Stimulated activated CD8-positive, alpha-beta memory T cell treated with anti-CD3 and anti-CD28 coated beads, Interleukin-7, amount 100 ng/mL, for 48 hours (primary cell): ENCODE measurements at places on chromosomes 1 and 21.
A peak's percentile ranks its signal among the peaks of the same experiment; 100 is the strongest.

GRCh38 chr1:114468047-114468446, 43.0 kb downstream of the TRIM33 start:
- DNase-seq: no peak

GRCh38 chr21:15051644-15052458, 12.9 kb downstream of the NRIP1 start:
- no peak for DNase-seq

DNA sequence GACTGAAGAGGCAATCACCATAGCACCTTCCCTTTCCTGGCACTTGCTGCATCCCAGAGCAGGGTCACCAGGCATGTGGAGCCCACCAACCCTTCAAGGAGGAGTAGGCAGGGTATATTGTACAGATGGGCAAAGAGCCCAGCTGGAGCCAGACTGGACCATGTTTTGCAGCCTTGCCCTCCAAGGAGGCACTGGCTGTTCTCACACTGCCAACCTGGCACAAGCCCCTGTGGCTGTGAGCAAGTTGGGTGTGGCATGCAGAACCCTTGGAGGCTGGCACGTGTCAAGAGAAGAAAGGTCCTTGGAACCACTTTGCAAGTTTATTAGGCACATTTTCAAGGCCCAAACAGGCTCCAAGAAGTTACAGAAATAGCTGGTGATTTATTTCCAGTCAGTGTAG, 146.4 kb downstream of the FOXD2 start:
- DNase-seq: no peak

DNA sequence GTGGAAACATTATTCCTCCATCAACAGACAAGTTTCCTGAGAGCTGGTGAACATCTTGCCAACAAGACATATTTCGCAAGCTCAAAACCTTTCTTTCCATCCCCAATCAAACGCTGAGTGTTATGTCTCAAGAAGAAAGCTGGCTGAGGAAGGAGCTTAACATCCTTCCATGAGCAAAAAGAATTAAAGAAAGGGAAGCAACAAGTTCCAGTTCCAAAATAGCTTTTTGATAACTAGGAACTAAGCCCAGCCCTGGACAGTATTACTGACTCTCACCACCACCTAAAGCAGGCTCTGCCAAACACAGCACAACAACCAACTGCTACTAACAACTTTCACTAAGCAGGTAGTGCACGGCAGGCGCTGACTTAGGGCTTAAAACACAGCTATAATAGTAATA, 50.2 kb downstream of the CAPZB start:
- DNase-seq: no peak

GRCh38 chr1:47501069-47501468, 63.2 kb downstream of the FOXD2 start:
- DNase-seq: no peak

GRCh38 chr1:226454349-226454748, 46.5 kb upstream of the PARP1 start:
- no peak for DNase-seq

- no peak for DNase-seq
Observed at GRCh38 chr21:41160036-41160435, 7.9 kb upstream of the BACE2 start.

- DNase-seq: no peak
Observed at GRCh38 chr1:63054184-63054583, 268.2 kb upstream of the FOXD3 start.

GRCh38 chr1:207499573-207499972, 3.6 kb downstream of the CR1 start:
- peak; percentile 21 for DNase-seq

- DNase-seq: no peak
Observed at GRCh38 chr1:67138813-67139499, 4.2 kb upstream of the C1orf141 start.

DNA sequence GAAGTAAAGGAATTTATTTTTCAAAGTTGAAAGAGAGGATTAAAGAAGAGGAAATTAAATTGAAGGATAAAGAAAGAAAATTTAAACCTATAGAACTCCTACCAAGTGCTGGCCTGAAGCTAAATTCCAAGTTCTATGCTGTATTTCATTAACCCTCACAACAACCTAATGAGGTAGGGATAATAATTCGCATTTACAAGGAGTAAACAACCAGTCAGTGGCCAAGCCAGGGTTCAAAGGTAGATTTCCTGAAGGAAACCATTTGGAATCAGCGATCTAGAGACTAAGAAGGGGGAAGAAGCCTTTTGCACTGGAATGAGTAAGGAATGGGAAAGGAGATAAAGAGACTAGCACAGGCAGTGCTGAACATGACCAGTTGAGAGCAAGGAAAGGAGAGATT, 265.8 kb upstream of the ST6GALNAC5 start:
- no peak for DNase-seq

- DNase-seq: no peak
Observed at GRCh38 chr1:84621553-84621952, 47.3 kb upstream of the CTBS start.

- DNase-seq: no peak
Observed at GRCh38 chr1:171793636-171794035, 12.2 kb downstream of the METTL13 start.

DNA sequence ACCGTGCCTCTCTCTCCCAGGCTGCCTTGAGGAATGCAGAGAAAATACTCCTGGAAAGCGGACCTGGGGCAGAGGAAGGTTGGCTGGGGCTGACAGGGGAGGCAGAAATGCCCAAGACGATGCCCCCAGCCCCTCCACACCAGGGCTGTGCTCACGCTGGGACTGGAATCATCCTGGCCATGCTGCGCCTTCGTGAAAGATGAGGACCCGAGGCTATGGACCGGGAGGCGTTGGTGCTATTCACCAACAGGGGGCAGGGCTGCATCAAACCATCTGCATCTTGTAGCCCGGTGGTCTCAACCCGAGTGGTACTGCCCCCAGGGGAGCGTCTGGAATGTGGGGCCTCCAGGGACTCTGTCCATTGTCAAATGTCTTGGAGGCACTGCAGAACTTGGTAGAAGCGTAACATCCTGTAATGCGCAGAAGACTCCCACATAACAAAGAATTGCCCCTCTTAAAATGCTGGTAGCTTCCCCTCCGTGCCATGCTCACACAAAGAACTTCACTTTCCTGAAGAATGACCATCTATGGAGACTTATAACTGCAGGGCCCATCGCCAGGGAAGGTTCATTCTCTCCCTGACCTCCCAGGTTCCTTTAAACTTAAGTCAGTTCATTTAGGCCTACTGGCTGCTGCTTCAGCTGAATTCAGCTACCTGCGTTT, 251.2 kb downstream of the RRAGC start:
- no peak for DNase-seq

DNA sequence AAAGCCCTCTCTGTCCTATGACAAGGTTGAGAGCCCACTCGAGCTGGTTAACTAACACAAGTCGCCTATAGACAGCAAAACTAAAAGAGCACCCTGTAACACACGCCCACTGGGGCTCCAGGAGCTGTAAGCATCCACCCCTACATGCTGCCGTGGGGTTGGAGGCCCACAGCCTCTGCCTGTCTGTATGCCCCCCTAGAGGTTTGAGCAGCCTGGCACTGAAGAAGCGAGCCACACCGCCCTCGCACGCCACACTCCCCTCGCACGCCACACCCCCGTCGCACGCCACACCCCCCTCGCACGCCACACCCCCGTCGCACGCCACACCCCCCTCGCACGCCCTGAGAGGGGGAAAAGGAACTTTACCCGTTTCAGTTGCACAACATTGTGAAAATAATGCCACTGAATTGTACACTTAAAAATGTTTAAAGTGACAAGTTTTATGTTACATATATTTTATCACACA, 13.2 kb upstream of the HMGCL start:
- peak; percentile 51 for DNase-seq
